ENCODE measurements at places on chromosomes 12 and 14.

DNA sequence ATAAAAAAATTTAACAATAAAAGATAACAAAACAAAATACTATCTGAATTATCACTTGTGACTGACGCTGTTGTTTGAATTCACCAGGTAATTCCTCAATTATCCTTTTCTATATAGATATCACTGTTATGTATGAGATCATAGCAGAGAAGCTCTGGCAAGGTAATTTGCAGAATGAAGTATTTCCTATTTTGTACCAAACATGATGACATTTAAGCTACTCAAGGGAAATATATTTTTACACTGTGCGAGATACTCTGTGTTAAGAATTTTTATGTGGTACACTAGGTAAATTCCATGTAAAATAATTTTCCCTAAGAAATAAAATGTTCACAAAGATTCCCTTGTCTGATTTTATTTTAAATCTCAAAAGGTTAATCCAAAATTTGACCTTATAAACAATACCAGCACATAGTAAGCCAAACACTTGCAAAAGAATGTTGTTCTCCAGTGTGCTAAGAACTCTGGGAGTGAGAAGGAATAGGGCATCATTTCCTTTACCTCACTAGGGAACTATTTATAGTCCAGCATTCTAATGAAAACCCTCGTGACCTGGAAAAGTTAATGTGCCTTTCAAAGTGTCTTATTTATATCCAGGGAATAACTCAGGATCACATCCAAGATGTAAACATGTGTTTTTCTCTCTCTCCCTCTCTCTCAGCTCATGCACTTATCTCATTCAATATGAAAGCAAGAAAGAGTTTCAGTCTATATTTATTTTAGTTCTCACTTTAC lies 115.2 kb upstream of the RAP1B start:
- peak; percentile 30 for DNase-seq

- DNase-seq = peak; percentile 80
These were observed 47.6 kb upstream of the FERMT2 start for GRCh38 chr14:52998376-52999015.

DNA sequence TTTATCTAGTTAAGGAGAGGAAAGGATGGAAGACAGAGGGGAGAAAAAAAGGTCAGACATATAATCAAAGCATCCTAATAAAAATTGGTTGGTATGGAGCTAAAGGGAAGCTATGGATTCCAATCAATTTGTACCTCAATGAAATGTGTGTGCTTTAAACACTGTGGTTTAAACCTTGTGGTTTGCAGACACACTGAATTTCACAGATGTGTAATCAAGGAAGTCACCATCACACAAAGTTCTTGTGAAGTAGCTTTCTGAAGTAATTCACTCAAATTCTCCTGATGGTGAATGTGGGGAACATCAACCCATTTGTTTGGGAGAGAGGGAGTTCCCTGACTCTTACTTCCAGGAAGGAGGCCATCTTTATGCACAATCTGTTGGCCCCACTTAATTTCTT lies 243.3 kb upstream of the KRR1 start:
- no peak for DNase-seq

GRCh38 chr14:61132336-61132735 lies 148.8 kb downstream of the TMEM30B start:
- no peak for DNase-seq

GRCh38 chr12:30622509-30622908 lies 73.2 kb downstream of the IPO8 start:
- DNase-seq = peak; percentile 15

- no peak for DNase-seq
These were observed 35.8 kb downstream of the CCNK start for GRCh38 chr14:99516871-99517642.

DNA sequence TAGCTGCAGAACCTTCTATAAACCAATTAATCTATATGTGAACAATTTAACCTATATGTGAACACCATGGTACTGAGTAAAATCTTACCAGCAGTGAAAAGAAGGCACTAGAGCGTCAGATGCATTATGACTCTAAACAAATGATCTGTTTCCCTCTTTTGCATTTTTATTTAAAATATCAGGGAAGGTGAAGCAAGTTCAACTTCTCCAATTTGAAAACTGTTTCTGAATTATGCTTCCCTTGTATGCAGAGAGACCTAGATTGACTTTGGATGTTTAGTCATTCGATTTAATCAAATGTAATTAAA lies 80.9 kb downstream of the DAD1 start:
- no peak for DNase-seq

DNA sequence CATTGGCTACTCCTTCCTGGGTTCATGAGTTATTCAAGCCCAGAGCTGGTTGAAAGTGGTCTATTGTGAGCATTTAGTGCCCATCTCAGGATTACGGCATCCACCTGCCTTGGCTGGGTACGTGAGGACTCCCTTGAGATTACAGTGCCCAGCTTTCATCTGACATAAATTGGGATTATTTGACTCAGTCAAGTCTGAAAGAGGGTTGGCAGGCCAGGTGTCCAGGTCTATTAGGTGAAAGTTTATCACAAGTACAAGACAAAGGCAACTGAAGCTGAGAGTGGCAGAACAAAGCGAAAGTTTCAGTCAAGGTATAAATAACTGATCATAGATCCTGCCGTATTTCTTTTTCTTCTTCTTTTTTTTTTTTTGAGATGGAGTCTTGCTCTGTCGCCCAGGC lies 84.6 kb upstream of the ATF7IP start:
- DNase-seq = no peak

DNA sequence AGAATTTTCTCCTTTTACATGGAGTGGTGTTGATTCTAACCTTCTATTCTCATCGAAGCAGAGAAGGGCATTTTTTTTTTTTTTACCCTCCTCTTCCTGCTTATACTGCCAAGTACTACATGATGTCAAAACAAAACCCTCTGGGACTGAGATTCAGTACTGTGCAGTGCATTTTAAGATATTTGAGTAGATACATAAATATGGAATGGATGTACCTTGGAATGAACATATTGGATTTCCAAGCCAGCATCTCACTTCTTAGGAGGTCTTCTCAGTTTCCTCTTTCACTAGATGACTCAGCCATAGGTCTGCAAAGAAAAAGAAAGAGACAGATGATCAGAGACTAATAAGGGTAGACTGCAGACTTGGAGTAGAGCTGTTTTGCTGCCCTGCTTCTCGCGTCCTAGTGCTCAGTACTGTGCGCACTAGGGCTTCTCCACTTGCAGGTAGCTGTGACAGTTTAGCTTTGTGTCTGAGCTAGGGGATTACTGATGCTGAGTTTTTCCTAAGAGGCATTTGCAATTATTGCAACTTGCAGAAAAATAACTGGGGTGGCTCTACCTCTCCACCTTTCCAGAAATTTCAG lies 20.4 kb downstream of the TPH2 start:
- no peak for DNase-seq

DNA sequence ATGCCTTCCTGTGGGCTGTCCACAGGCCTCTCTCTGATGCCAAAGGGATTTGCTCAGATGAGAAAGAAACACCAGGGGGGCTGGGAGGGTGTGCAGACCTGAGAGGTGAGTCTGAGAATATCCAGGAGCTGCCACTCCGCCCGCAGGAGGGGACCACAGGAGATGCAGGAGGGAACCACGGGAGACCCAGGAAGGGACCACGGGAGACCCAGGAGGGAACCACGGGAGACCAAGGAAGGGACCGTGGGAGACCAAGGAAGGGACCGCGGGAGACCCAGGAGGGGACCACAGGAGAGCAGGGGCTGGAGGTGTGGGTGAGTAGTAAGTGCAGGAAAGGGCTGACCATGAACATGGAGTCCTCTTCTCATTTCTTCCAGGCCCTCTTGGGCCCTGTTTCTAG lies 74.6 kb upstream of the SFSWAP start:
- peak; percentile 6 for DNase-seq

DNA sequence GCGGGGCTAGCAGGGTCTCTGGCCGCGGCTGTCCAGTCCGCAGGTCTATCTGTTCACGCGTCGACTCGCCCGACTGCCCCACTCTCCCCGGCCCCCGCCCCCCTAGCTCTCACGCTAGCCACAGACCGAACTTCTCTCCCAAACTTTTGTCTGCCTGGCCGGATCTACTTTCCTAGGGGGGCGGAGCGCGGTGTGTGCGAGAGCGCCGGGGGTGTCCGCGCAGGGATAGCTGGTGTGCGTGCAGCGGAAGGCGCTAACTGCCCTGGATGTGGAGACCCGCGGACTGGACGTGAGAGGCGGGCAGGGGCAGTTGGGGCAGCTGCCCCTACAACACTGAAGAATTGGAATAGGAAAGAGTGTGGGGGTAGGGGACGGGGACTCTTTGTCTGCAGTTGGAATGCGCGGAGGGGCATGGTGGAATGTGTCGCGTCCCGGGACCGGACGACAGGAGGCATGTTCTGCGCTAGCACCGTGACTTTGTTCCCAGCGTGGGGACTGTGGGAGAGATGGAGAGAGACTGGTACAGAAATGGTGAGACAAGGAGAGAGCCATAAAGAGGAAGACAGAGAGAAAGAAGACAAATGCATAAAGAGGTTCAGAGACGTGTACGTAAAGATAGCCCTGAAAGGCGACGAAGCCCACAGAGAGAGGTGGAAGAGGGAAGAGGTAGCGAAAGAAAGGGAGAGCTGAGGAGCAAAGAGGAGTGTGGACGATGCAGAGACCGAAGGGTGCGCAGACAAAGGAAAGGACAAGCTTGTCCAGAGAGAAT lies at the start of gene AJUBA:
Gene AJUBA, minus strand, starts transcription at position 75 of the 769 bp plus-strand sequence. CDS start 285 bp downstream, outside the sequence.
- peak; percentile 97 for DNase-seq

GRCh38 chr12:4257442-4257841 lies 16.1 kb upstream of the CCND2 start:
- no peak for DNase-seq

- DNase-seq = no peak
These were observed 26.8 kb downstream of the DUSP6 start for GRCh38 chr12:89325495-89325894.

GRCh38 chr12:90757957-90758356 lies 197.0 kb downstream of the CCER1 start:
- no peak for DNase-seq

DNA sequence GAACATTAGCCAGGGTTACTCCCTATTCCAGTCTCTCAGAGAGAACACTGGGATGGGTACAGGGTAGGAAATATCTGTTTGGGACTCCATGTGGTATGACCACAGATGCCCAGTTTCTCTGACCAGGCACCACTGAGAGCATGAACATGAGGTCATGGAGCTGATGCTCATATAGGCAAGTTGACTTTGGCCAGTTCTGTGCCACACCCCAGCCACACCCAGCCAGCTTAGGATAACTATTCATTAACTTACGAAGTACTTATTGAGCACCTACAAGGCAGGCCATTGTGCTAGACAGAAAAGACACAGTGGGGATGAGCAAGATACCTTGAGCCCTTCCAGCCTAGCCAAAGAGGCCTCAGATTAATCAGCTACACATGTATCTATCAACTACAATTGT lies 262.5 kb downstream of the DPF3 start:
- DNase-seq = no peak

GRCh38 chr12:25155022-25155576 lies 39.9 kb downstream of the DNAI7 start:
- DNase-seq = peak; percentile 37

- no peak for DNase-seq
These were observed 5.1 kb downstream of the PRKAG1 start for GRCh38 chr12:49013428-49013827.

DNA sequence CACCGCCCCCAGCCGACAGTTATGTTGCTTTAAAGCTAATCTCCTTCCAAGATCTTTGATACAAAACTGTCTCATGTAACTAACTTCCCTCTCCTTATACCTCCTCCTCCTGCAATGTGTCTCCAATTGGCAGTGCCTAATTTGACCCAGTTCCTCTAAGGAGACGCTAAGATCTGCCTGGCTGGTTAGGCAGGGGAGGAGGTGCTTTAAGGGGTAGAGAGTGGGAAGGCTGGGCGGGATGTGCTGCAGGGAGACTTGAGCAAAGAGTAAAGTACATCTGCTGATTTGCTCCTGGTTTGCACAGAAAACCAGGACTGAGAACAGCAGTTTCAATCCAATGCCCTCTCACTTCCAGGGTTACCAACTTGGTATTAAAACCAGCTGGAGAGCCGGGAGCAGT lies 7.4 kb upstream of the IKZF4 start:
- no peak for DNase-seq

DNA sequence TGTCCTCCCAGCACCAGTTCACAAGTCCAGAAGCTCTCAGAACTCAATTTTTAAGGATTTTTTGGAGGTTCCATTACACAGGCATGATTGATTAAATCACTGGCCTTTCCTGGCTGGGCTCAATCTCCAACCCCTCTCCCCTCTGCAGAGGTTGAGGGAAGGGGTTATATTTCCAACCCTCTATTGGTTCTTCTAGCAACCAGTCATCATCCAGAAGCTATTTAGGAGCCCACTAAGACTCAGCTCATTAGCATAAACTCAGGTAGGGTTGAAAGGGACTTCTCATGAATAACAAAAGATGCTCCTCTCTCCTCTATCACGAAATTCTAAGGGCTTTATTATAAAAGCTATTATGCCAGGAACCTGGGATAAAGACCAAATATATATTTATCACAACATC lies 41.5 kb downstream of the SPPL3 start:
- no peak for DNase-seq

- DNase-seq = no peak
These were observed 42.9 kb upstream of the CAPRIN2 start for GRCh38 chr12:30797689-30798088.

DNA sequence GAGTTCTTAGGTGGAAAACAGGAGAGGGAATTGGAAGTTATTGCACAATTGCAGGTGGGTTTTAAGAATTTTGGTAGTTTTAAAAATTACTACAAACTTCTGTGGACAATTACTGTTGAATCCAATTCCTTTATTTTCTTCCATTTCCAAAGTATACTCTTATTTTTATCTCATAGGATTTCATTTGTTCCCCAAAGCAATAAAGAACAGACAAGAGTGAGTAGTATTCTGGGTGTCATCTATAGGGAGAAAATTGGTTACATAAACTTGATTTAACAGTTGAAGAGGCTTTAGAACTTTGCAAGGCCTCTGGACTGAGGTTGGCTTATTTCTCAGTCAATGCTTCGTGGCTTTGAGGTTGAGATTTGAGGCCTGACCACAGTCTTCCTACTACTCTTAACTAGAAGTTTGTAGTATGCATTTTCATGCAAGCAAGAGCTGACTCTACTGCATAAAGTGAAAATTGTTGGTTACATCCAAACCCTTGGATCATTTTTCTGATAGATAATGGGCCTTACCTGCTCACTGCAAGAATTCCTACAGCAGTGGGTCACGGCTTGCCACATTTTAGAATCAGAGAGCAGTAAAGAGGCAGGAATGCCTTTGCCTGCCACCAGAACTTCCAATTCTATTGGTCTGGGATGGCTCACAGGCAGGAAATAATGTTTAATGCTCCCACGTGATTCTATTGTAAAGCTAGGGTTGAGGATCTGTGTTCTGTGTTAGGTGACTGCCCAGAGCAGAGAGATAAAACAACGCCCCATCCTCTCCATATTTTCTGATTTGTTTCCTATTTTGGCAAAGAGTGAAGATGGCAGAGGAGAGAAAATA lies 270.5 kb downstream of the TTC6 start:
- no peak for DNase-seq

- no peak for DNase-seq
These were observed 86.0 kb downstream of the FAR2 start for GRCh38 chr12:29234965-29235626.

Measured in GM03348 (cell line).